ENCODE measurements at places on chromosomes 4 and X.

GRCh38 chr4:11421116-11421515, 7.6 kb downstream of the HS3ST1 start:
- no peak for DNase-seq

GRCh38 chrX:132634521-132634920, 145.7 kb upstream of the MBNL3 start:
- no peak for DNase-seq

DNA sequence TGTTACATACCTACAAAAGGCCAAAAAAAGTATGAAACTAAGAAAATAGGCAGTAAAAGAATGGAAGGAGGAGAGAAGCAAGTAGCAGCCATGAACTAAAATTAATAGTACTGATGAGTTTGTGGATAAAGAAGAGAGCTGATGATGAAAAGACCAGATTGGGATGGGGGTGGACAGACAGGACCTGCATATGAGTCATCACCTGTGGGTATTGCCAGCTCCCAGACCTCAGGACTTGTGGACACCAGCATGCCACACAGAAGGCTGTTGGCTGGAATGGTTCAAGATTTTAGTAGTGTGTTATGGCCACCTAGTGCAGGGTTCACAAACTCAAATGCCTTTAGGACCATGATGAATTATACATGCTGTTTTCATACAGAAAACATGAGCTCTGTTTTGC, 58.9 kb downstream of the ARX start:
- no peak for DNase-seq

DNA sequence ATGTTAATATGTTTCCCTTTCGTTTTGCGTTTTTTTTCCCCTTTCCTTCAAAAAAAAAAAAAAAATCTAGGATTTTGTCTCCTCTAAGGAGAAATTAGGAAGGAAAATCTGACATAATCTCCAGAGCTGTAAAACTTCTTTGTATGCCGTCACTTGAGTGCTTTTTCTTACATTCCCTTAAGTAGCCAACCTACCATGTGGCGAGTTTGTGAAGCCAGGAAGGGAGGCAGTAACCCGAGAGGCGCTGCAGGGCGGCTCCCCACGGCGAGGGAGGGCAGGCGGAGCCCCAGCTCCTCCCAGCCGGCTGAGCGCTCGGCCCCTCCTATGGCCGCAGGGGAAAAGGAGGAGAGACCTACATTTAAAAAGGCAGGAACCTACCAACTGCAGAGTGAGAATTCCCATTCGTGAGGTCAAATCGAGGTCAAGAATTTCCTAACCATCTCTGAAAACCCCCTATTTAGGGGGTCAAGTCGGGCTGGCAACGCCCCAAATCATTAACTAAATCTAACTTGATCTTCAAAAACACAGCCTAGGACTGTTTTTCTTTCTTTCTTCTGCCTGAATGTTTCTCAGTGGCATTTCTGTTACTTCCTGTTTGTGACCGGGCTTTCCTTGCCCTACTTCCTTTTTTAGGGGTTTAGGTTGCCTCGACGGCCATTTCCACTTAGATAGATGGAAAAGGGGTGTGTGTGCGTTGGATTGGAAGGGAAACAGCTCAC, 345.1 kb upstream of the KLF3 start:
- peak; percentile 80 for DNase-seq

GRCh38 chr4:31458813-31459212, 738.6 kb downstream of the PCDH7 start:
- DNase-seq: no peak

DNA sequence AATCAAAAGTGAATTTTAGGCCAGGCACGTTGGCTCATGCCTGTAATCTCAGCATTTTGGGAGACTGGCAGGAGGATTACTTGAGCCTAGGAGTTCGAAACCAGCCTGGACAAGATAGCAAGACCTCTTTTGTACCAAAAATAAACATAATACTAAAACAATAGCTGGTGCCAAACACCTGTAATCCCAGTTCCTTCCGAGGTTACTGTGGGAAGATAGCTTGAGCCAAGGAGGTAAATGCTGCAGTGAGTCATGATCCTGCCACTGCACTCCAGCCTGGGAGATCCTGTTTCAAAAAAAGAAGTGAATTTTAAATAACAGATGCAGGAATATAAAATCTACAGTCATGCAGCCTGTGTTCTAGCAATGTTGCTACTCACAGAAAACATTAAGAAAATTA, 488.3 kb downstream of the PPARGC1A start:
- no peak for DNase-seq

DNA sequence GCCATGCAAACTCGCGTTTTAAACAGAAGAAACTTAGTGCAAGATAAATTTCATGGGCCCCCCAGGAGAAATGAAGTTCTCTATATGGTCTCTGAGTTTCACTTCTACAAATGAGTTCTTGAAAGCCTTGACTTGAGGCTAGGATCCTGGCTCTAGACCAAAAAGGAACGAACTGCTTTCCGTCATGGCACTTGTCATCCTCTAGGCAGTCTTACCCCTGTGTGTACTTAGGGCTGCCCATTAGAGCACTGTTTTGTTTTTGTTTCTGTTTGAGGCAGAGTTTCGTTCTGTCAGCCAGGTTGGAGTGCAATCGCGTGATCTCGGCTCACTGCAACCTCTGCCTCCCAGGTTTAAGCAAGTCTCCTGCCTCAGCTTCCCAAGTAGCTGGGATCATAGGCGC, 29.0 kb downstream of the RNF4 start:
- no peak for DNase-seq

DNA sequence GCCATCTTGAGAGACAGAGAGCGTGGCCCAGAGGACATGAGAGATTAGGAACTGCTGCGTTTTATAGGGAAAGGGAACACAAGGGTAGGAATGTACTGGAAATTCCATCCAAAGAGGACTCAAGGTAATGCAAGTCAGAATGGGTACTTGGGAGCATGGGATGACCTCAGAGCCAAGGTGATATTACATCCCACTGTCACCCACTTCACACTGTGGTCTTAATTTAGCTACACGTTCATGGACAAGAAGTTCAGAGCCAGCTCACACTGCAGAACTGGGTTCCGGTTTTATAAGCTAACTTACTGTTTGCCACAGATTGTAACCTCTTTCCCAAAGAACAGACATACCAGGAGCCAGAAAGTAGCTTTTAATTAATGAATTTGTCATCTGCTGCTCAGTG, 244.7 kb downstream of the CBR4 start:
- no peak for DNase-seq

GRCh38 chr4:155799116-155799793, 40.4 kb downstream of the GUCY1B1 start:
- DNase-seq: no peak

GRCh38 chrX:101483705-101484104, 1.6 kb upstream of the ARMCX4 start:
- no peak for DNase-seq

DNA sequence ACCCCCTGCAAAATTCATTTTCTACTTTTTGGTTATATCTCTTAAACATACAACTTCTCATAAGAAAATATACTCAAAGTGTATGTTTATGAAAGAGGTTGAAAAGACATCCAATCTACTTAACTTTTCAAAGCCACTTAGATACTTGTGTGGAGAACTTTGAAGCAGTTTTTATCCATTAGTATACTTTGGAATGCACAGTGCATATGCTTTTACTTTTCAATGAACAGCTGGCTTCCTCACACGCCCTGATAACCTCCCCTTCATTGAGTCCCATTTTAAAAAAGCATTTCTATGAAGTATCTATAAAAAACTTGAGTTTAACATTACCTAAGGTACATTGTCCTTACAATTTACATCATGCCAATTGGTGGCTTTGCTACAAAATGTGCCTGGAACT, 73.8 kb downstream of the VEGFC start:
- no peak for DNase-seq

GRCh38 chrX:24260842-24261550, 52.9 kb downstream of the SUPT20HL2 start:
- DNase-seq: no peak

- no peak for DNase-seq
Measured at GRCh38 chr4:3683077-3683743, 83.0 kb upstream of the ADRA2C start.

- no peak for DNase-seq
Measured at GRCh38 chr4:71494539-71494938, 155.7 kb downstream of the SLC4A4 start.

- peak; percentile 15 for DNase-seq
Measured at GRCh38 chrX:155334486-155335336, at the start of gene CLIC2. Gene CLIC2 (minus strand): TSS chrX:155334614. CDS start chrX:155334427, 187 bp downstream.

DNA sequence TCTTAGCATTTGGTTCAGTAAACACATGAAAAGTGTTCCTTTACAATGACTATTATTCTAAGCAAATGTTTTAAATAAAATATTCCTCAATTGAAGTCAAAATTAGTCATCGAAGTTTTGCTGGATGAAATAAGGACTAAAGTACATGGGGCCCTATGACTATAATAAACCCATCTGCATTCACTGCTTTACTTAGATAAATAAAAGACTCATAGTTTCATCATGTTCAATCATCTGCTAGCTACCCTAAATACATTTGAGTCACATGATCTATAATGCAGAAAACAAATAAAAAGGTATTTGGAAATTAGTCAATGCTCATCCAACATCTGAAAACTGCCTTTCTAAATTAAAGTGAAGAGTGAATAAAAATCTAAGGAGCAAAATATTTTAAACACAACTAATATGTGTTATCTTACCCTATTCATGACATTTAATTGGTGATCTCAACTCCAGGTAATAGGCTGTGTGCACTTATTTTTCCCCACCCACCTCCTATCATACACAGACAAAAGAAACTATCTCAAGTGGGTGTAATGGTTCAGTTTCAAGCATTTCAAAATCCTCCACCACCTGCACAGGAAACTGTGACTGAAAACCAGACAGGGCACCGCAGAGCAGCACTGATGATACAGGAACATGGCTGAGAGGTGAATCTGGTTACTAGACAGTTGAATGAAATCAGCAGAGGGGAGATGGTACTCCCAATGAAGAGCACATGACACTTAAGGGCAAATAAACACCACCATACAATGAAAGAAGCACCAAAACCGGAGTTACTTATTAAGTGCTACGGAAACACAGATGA, 78.6 kb downstream of the CAMK2D start:
- peak; percentile 13 for DNase-seq

GRCh38 chr4:96524311-96524875, 684.5 kb downstream of the PDHA2 start:
- no peak for DNase-seq

DNA sequence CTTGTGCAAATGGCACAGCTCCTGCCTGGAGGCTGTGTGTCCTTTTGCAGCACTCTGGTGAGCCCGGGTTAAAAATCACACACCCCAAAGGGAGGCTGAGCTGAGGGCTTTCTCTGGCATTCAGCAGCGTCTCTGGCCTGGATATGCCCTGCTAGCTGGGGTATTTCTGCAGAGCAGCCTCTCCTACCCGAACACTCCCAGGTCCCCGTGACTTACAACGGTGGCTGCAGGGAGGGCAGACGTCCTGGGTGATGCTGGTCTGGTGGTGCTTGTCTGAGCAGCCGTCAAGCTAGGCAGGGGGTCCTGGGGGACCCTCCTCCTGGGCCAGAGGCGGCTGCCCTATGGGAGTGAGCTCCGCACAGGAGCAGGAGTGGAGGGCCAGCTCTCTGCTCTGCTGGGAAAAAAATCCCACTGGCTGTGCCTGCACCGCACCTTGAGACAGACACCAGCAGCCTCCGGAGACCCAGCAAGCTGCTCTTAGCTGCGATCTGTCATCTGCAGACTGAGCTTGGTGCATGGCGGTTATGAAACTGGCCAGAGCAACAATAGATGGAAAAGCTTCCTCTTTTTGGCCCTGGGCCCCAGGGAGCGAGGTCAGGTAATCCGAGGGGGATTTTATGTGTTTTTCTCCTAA, 41.3 kb upstream of the ASMTL start:
- no peak for DNase-seq

DNA sequence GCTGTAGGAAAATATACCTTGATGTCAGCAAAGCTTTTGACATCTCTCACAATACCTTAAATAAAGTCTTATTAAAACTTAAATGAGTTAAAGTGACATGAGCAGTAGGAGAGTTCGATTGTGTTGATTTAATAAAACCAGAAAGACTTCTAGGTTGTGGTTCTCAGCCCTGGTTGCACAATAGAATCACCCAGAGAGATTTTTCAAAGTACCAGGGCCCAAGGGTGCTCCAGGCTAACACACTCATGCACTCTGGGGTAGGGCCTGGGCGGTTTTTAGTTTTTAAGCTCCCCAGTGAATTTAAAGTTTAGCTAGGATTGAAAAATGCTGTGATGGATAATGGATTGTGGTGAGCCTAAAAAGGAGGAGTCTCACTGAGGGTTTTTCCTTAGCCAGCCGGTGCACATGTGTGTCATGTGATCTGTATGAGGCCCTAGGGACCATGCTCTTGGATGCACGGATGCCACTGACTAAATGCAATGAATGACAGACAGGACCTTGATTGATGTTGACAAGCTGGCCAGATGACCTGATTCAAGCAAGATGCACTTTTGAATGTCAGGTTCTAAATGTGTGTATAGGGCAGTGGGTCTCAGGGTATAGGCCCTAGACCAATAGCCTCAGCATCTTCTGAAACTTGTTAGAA, 185.0 kb downstream of the PTTG2 start:
- DNase-seq: peak; percentile 16

GRCh38 chr4:30553151-30553550, 167.0 kb upstream of the PCDH7 start:
- DNase-seq: no peak

- no peak for DNase-seq
Measured at GRCh38 chr4:138592796-138593195, 350.6 kb upstream of the SLC7A11 start.

GRCh38 chr4:7361280-7361895, 73.3 kb downstream of the PSAPL1 start:
- no peak for DNase-seq

- no peak for DNase-seq
Measured at GRCh38 chrX:109399831-109400230, 82.1 kb downstream of the GUCY2F start.

GRCh38 chrX:13482746-13483541, 86.5 kb upstream of the EGFL6 start:
- no peak for DNase-seq

DNA sequence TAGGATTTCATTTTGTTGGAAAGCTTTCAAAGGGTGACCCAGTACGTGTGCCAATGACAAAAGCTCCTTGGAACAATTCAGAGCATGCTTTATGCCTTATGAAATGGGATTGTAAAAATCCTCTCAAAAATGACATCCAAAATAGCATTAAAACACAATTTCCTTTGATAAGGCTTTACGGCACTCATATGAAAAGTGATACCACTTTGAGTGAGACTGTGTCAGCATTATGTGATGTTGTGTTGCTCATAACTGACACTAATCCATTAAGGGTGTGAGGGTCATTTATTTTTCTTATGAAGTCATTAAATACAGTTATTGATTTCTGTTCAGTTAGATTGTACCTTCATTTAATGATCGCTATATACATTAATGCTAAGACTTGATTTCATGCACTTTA, 250.2 kb downstream of the TENM3 start:
- no peak for DNase-seq

GRCh38 chrX:36083256-36083655, 163.7 kb downstream of the CFAP47 start:
- DNase-seq: no peak

GRCh38 chr4:173777421-173777820, 247.4 kb upstream of the HAND2 start:
- DNase-seq: no peak

GRCh38 chr4:129394635-129395034, 298.7 kb downstream of the C4orf33 start:
- peak; percentile 68 for DNase-seq

Data from NCI-H187 (cell line).